NCI-H774 (cell line): ENCODE measurements at places on chromosomes 6 and 20.
A peak's percentile ranks its signal among the peaks of the same experiment; 100 is the strongest.

DNA sequence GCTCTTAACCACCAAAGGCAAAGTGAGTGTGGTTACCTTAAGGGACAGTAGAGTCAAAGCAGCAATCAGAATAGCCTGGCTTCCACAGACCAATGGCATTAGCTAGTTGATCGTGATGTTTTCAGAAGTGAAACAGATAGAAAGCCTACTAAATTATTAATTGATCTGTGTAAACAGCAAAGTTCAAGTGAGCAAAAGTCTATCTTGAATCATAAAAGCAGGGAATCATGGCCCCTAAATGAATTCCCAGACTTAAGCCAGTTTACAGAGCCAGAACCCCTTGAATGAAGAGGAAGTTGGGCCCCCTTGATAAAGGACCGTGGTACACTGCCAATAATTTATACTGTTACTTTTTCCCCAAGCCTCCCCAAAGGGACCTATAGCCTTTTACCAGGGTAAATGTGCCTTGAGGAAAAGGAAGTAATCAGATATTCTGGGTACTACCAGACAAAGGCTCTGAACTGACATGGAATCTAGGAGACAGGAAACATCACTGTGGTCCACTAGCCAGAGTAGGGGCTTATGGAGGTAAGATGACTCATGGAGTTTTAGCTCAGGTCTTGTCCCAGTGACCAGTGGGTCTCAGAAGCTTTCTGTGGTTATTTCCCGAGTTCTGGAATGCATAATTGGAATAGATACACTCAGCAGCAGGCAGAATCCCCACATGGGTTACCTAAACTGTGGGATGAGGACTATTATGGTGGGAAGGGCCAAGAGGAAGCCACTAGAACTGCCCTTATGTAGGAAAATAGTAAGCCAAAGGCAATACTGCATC is 317.5 kb downstream of the CD83 start:
- DNase-seq: no peak

DNA sequence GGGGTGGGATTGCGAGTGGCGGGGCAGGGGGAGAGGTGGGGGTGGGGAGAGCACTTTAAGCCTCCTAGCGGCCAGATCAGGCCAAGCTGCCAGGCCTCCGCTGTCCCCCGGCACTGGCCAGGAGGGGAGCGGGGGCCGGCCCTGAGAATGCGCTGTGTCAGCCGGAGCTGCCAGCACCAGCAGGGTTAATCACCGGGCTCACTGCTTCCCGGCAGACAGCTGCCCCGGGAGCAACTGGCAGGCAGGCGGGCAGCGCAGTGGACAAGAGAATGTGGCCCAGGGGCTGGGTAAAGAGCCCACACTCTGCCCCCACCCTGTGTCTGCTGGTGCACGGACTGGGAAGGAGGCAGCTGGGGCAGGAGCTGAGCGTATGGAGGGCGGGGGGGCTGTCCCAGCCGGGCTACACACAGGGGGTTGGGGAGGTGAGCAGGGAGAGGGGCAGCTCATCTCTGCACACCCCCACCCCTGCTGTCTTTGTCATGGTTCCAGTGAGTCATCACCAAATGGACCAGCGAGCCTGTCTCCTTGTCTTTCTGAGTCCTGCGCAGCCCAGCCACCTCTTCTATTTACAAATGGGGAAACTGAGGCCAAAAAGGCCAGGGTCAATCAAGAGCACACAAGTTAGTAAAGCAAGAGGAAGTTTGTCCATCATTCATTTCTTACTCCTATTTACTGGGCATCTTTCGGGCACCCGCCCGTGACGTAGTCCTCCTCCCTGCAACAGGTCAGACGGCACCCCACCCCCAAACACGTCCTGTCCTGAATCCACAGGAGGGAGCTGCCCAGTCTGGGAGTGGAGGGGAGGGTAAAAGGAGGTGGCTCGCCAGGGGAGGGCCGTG is 2.1 kb upstream of the LAMA5 start:
- no peak for DNase-seq

GRCh38 chr6:44053106-44053756 is 74.0 kb downstream of the MRPL14 start:
- DNase-seq: no peak

DNA sequence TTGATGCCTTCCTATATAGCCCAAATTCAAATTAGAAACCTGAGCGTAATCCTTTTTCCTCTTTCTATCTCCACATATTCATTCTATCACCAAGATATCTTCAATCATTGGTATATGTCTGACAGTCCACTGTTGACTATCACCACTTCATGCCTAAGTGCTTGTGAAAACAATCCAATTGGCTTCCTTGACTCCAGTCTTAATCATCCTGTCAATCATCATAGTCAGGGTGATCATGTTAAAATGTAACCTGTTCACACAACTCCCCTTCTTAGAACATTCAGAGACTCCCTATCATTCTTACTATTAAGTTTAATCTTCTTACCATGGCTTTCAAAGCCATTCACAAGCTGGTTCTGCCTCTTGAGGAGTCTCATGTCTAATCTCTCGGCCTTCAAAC is 616.7 kb downstream of the PHF3 start:
- no peak for DNase-seq

DNA sequence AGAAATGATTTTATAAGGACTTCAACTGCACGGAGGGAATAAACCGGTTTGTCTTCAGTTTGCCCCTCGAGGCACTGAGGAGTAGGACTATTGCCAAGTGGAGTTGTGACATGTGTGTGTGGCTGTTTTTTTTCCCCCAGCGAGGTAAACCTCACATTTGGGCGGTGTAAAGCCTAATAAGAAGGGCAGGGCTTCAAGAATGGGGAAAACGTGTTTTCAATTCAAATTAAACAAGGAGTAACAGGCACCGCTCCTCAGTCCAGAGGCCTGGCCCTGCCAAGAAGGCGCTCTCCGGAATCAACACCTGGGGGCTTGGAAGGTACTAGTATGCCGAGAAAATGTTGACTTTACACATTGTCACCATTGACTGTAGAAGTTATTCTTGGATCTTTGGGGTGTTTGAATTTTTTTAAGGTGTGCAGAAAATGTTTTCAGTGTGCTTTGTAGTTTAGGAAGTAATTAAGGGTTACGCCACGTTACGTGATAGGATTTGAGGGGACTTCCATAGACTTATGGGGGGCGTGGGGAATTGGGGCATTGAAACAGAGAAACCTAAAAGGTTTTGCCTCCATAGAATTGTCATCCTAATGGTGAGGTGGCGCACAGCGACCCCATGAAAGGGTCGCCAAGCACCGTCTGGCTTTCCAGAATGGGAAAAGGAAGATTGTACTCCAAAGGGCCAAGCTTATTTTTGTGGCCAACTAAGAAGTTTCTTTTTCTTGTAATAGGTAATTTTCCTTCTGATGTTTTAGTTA is 791 bp downstream of the ADGRG6 start:
- no peak for DNase-seq

- DNase-seq: peak; percentile 77
These were observed 166.9 kb upstream of the MCHR2 start for GRCh38 chr6:100160930-100161329.

DNA sequence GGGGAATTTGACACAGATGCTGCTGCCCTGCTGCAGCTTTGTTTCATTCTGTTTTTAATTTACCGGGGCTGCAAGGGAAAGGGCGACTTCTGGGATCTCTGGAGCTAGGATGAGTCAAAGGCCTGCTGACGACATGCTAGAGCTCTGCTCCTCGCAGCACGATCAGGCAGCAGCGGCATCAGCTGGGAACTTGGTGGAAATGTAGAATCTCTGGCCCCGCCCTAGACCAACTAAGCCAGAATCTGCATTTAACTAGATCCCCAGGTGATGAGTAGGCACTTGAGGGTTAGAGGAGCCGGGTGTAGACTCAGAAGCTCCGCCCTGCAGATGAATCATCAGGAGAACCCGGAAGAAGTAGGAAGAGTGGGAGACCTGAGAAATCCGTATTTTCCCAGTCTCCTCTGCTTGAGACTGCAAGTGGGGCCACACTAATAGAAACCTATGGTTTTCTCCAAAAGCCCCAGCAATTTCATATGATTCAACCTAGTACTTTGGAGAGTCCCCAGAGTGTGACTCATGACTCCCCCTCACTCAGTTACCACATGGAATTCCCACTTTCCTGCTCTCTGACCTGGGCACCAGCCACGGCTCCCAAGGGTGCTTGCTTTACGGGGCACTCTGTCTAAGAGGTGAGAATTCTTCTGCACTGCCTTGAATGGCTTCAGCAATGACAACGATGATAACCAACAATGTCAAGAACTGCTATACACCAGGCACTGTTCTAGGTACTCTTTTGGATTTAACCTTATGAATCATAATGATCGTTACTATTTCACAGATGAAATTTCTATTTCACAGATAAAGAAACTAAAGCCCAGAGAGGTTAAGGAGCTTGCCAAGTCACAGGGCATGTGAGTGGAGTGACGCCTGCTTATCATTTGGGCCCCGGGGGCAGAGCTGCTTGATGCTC is 18.1 kb downstream of the TUBB2B start:
- peak; percentile 69 for DNase-seq

DNA sequence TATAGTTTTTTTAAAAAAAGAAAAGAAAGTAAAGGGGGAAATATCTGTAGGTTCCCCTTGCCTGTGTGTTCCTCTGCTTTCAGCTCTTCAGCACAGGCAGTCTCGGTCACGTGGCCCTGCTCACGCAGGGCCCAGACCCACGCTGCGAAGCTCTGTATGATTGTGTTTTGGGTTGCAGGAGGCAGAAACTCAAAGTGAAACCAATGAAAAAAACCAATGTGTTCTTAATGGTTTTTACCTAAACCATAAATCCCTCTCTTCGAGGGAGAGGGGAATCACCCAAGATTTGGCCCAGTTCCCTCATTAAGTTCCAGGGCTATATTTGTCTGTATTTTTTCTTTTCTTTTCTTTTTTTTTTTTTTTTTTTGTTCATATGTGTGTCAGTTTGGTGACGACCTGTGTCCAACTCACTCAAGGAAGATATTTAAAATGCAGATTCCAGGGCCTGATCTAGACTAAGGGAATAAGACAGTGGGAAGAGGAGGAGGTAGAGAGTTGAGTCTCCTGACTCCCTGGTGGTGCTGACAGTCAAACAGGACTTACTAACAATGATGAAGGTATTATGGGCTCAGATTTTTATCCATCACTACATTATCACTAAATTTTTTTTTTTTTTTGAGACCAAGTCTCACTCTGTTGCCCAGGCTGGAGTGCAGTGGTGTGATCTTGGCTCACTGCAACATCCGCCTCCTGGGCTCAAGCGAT is 33.8 kb upstream of the RREB1 start:
- DNase-seq: no peak

GRCh38 chr6:43840490-43841218 is 70.6 kb downstream of the VEGFA start:
- no peak for DNase-seq

GRCh38 chr20:49666911-49667310 is 46.8 kb downstream of the B4GALT5 start:
- DNase-seq: no peak

DNA sequence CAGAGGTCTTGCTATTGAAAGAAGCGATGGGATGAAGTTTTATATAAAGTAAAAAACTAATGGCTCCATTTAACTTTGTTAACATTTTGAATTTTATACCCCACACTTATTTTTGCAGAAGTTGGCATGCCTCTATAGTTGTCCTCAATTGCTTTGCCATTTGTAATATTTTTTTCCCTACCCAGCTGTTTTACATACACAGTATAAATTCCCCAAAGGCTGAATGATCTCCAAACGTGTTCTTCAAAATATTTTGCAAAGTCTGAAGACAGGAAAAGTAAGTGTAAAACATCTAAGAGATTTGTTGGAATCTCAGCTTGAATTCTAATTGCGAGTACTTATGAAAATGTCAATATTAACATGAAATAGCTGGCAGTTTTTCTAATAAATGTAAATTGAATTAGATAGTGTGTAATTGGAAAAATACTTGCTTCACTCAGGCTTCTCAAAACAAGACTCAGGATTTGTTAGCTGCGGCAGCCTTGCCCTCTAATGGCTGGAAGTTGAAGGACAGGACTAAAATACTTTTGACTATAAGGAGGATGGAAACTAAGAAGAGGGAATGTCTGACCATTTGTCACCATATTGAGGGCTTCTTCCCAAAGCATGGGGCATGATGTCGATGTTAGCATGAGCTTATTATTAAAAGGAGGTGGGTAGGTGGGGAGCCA is 226.8 kb downstream of the UST start:
- DNase-seq: no peak

DNA sequence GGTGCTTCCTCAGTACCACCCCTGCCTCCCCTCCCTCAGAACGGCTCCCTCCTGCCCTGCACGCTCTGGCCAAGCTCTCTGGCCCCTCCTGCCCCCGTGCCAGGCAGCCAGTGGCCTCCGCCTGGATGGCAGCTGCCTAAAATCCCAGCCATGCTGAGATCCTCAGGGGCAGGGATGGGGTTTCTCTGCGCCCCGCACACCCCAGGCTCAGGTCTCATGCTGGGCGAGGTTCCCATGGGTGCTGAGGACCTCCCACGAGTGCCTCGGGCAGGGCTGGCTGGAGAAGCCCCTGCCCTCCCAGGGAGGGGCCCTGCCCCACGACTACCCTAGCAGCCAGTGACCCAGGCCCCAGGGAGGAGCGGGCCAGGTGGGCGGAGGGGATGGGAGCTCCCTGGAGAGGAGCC is 2.7 kb downstream of the PTK6 start:
- no peak for DNase-seq

DNA sequence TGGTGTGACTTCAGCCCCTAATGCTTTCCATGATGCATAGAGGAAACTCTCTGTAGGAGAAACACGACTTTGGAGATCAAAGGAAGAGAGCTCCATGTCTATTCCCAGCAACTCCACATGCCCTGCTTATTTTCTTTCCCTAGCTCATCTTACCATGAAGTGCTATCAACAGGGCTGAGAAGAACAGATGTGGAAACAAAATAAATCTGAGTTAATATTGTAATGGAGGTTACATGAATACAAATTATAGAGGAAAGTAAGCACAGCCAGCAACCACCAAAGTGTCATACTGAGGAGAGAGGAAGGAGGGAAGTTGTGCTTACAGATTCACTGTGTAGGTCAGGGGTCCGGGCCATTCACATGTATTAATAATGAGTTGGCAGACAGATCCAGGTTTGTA is 157.5 kb downstream of the RFPL4B start:
- no peak for DNase-seq

DNA sequence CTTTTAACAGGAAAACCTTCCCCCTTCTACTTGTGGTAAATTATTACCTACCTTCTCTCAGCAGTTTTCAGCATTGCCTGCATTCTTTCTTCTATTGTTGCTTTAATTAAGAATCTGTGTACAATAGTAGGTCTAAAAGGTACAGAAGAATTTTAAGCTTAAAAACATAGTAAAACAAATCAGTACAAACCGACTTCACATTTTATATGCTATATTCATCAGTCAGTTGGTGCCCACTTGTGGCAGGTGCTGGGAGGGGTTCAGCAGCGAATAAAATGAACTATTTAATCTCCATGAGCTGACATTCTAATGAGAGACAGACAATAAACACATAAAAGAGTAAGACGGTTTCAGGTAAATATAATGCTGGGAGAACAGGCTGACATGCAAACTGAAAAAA is 73.4 kb upstream of the FBXO30 start:
- no peak for DNase-seq

DNA sequence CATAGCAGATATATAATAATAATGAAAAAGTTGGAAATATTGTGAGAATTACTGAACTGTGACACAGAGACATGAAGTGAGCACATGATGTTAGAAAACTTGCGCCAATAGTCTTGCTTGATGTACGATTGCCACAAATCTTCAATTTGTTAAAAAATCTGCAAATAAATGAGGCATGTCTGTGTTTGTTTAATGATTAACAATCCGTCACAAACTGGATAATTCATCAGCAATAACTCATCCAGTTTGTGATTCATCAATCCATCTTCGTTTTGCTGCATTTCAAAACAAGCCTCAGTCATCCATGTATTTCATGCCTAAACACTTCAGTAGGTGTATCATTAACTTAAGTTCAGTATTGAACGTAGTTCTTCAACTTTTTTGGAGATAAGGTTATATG is 25.5 kb upstream of the SMIM26 start:
- no peak for DNase-seq
